ENCODE measurements at places on chromosomes 11 and 22.

GRCh38 chr11:18379201-18379600 is 15.2 kb upstream of the LDHA start:
- DNase-seq, result no peak

GRCh38 chr11:118052581-118053206 is 24.2 kb upstream of the TMPRSS4 start:
- DNase-seq, result no peak

DNA sequence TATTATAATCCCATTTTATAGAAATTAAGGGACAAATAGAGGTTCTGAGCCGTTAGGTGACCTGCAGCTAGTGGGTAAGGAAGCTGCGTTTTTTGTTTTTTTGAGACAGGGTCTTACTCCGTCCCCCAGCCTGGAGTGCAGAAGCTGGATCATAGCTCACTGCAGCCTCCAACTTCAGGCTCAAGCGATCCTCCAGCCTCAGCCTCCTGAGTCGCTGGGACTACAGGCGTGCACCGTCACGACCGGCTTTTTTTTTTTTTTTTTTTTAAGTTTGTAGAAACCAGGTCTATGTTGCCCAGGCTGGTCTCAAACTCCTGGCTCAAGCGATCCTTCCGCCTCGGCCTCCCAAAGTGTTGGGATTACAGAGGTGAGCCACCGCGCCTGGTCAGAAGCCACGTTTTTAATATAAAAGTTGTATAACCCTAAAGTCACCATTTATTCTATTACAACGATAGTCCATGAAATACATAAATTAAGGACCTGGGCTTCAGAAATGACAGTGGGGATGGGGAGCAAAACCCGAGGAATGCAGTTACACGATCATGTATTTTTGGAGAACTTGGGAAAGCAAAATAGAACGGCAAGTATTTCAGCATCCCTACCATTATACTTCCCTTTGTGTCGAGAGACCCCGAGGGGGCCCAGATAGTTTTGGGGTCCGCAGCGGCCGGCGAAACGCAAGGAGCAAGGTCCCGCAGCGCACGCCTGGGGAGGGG is 638 bp downstream of the SAAL1 start:
- peak; percentile 21 for DNase-seq

DNA sequence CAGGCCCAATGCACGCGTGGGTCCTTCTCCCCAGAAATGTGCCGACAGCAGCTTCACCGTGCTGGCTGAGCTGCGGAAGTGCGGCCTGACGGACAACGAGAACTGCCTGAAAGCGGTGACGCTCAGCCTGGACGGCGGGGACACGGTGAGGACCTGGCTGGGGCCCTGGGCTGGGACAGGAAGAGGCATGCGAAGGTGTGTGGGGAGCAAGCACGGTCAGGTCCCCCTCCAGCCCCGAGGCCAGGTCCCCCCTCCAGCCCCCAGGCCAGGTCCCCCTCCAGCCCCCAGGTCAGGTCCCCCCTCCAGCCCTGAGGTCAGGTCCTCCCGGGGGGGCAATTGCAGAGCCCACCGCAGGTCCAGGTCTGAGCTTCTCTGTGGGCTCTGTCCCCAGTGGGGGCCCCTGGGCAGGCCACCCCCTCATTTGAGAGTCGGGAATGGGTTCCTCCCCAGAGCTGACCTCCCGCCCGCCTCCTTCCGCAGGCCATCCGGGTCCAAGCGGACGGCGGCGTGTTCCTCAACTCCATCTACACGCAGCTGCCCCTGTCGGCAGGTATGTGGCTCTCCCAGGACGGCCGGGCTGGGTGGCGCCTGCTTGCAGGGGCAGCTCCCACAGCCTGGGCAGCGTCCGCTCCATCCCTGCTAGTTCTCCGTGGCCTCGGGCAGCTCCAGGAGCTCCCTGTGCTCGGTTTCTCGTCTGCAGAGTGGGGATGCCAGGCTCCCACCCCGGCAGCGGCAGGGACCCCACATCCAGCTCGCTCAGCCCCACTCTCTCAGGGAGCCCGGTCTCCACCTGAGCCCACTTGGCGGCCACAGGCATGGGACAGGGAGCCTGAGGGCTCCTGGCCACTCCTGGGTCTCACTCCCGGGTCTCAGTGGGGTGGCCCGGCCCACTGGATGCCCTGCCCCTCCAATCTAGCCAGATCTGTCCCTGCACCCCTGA is 7.9 kb downstream of the MUC5B start:
- DNase-seq, result no peak

- no peak for DNase-seq
Measured at GRCh38 chr11:104665641-104666040, 232.6 kb downstream of the CASP12 start.

GRCh38 chr11:60905551-60906113 is 753 bp downstream of the PRPF19 start:
- peak; percentile 30 for DNase-seq

DNA sequence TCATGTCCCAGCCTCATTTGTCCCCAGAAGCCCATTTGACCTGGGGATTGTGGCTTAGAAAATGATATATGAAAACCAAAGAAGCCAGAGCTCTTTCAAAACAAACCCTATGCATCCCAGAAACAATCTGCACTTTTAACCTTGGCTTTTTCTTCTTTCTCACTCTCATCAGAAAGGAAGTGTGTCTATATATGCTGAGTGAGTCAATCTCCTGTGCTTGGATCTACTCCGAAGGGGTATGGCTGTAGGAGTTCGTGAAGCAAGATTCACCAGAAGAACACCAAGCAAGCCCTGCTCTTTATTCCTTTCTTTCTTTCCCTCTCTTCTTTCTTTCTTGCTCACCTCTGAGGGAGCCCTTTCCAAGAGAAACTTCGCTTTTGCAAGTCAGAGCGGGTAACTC is 636 bp downstream of the PAMR1 start:
- no peak for DNase-seq

- DNase-seq, result no peak
Measured at GRCh38 chr11:86067009-86067850, 1.7 kb downstream of the PICALM start.

GRCh38 chr11:1827931-1828330 is 6.9 kb upstream of the SYT8 start:
- DNase-seq, result no peak

- peak; percentile 29 for DNase-seq
Measured at GRCh38 chr11:82864268-82864667, 36.0 kb downstream of the PRCP start.

DNA sequence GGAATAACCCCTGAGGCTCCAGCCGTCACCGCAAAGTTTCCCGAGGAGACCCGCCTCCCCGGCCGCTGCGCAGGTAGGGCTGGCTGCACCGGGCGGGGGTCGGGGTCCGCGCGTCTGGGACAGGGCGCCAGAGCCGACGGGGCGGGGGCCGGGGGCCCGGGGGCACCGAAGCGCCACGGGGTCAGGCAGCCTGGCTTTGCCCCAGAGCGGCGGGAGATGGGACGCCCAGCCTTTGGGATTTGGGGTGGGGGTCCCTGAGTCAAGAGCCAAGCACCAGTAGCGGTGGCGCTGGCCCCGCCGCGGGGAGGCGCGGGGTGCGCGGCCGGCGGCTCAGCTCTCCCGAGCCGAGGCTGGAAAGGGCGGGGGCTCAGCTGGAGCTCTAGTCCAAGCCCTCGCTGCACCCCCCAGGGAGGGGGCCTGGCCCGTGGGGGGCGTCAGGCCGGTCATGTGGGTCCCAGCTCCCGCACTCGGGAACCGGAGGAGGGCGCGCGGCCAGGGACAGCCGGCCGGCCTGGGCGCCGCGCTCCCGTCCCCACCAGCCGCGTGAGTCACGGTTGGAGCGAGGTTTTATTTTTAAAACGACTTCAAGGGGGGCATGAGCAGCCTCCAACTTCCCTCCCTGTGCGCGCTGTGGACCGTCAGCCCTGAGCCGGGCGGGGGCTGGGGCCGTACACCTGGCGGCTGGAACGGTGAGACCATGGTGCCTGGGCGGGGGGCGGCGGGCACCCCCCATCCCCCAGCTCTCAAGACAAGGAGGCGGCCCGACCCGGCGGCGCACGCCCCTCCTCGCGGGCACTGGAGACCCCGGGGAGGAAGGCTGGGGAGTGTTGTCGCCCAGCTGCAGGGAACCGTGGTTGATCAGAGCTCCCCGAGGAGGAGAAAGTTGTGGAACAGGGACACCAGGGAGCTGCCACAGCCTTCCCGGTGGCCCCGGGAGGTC is 626 bp downstream of the FLRT1 start:
- peak; percentile 16 for DNase-seq

DNA sequence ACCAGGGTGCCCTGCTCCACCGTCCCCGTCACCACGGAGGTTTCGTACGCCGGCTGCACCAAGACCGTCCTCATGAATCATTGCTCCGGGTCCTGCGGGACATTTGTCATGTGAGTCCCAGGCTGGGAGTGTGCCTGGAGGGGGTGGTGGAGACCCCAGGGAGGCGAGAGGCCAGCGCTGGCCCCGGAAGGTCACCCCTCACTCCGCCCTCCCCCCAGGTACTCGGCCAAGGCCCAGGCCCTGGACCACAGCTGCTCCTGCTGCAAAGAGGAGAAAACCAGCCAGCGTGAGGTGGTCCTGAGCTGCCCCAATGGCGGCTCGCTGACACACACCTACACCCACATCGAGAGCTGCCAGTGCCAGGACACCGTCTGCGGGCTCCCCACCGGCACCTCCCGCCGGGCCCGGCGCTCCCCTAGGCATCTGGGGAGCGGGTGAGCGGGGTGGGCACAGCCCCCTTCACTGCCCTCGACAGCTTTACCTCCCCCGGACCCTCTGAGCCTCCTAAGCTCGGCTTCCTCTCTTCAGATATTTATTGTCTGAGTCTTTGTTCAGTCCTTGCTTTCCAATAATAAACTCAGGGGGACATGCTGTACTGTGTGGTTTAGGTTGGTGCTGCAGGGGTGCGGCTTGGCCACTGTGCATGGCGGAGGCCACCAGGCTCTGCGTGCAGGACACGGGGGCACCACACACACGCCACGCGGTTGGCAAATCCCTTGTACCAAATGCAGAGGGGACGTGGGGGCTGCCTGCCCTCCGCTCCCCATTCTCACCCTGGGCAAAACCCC is 35.4 kb downstream of the MUC2 start:
- no peak for DNase-seq
